Stimulated activated CD8-positive, alpha-beta memory T cell treated with anti-CD3 and anti-CD28 coated beads, Interleukin-4, amount 100 ng/mL, for 4 hours (primary cell): ENCODE measurements at places on chromosomes 6 and 20.

GRCh38 chr6:15512126-15512525 lies 150.7 kb downstream of the DTNBP1 start:
- DNase-seq, result no peak

DNA sequence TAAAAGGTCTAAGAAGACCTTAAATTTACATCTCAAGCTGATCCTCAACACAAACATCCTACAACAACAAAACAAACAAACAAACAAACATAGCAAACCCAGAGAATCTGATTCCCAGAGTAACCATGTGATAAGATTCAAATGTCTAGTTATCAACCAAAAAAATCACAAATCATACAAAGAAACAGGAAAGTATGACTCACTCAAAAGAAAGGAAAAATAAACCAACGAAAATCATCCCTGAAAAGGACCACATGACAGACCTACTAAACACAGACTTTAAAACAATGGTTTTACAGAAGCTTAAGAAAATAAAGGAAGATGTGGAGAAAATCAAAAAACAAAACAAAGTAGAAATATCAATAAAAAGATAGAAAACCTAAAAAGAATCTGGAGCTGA lies 18.1 kb downstream of the VNN1 start:
- no peak for DNase-seq

DNA sequence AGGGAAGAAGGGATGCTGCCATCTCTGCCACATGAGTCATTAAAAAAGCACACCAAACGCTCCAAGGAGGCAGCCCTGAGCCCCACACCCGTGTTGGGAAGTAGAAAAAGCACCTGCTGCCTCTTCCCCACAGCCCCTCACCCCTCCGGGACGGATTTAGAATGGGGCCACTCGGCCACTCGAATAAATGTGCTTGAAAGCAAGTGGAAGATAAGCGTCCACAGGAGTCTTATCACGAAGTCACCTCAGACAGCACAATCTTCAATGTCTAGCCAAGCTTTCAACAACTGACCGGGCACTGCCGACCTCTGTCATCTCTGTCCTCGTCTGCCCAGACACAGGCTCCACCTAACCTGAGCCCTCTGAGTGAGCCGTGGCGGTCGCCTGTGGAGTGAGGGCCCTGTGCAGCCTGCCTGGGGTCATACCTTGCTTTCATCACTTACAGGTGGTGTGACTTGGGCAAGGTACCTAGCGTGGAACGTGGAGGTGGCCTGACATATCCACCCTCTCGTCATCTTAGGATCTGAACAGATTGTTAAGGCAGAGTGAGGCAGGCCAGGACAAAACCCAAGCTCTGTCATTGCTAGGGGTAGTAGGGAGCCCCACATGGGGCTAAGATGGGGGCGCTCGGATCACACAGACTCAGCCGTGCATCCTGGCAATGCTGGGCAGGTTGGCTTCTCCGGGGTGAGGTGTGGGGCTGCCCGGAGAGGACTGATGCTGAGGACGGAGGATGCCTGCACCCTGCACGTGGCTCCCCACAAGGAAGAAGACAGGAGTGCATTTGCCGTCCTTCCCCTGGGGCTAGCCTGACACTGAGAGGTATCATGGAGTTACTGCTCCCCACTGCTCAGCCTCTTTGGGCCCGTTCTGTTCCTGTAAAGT lies 34.8 kb downstream of the PSMG4 start:
- DNase-seq, result no peak

DNA sequence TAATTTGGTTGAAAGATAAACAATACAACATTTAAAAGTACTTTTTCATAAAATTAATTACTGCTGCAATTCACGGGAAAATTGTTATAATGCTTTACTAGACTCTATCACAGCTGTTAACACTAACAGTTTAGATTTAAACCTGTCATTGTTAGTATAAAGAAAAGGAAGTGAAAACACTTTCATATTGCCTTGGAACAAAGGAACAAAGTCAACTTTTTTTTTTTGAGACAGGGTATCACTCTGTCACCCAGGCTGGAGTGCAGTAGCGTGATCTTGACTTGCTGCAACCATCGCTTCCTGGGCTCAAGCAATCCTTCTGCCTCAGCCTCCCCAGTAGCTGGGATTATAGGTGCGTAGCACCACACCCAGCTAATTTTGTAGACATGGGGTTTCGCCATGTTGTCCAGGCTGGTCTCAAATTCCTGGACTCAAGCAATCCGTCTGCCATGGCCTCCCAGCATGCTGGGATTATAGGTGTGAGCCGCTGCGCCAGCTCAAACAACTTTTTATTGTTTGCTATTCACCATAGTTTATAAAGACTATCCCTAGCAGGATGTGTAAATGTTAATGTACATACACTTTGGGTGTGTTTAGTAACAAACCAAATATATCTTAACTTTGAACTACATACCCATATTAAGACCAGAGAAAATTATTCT lies 22.1 kb downstream of the SLC35A1 start:
- DNase-seq, result no peak

GRCh38 chr6:135994857-135995544 lies 143.5 kb downstream of the PDE7B start:
- no peak for DNase-seq

- DNase-seq, result no peak
These were observed 608 bp upstream of the EIF2S2 start for GRCh38 chr20:34112600-34113101.

DNA sequence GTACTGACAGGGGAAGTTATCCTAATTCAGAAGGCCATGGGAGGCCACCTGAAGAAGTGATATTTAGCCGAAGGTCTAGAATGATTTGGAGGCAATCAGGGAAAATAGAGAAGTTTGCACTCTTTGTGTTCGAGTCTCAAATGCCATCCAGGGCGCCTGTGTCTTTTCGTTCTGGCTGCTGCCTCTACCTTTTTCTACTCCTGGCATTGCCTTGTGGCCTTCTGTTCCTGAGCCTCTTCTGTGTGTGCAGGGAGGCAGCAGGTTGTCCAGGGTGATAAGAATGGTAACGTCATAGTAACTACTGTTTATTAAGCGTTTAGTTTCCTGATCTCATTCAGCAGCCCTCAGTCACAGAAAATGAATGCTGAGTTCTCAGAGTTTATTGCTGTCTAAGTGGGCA lies 252.1 kb downstream of the FARS2 start:
- DNase-seq, result no peak

DNA sequence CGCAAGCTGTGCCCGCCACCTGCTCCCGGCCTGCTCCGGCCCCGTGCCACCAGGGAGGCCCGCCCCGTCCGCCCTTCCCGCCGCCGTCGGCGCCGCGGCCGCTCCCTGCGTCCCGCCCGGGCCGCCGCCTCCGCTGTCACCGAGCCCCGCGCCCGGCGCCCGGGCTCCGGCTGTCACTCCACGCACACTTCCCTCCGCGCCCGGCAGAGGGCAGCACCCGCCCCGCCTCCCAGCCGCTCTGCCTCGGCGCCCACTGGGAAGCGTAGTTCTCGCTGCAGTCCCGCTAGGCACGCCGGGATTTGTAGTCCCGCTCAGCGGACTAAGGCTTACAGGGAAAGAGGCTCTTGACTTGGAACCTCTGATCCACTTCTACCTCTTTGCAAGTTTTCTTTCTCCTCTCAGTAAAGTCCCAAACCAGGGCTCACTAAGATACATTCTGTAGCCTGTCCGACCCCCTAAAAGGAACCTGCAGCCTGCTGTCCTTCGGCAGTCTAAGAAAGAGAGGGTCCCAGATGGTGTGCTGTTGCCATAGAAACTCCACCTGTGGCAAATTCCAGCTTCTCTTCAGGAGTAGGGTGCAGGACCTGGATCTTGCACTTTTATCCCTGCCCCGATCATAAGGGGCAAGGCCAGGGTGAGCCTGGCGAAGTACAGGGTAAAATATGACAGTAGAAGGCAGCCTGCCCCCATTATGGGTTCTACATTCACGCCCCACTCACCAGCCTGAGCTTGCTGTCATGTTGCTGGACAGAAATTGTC lies at the start of gene TFEB:
TSS of gene TFEB (minus strand) at position 182 of the 759 bp plus-strand sequence. CDS start 44,395 bp downstream, outside the sequence.
- peak; percentile 82 for DNase-seq

GRCh38 chr6:148674306-148674705 lies 72.5 kb upstream of the UST start:
- no peak for DNase-seq

DNA sequence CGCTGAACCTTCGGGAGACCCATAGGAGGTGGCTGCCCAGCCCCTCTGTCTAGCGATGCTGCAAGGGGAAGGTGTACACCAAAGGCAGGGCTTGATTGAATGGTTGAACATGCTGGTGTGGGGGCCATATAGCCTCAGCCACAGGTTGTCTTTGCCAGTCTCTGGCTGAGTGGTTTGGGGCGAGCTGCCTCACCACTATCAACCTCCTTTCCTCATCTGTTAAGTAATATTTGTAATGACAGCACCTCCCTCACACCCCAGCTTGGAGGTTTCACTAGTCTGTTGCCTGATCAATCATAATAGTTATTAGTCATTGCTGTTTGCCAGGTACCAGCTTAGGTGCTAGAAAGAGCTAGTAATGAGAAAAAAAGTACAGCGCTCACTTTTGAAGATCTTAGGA lies 11.8 kb upstream of the ZNF831 start:
- no peak for DNase-seq

DNA sequence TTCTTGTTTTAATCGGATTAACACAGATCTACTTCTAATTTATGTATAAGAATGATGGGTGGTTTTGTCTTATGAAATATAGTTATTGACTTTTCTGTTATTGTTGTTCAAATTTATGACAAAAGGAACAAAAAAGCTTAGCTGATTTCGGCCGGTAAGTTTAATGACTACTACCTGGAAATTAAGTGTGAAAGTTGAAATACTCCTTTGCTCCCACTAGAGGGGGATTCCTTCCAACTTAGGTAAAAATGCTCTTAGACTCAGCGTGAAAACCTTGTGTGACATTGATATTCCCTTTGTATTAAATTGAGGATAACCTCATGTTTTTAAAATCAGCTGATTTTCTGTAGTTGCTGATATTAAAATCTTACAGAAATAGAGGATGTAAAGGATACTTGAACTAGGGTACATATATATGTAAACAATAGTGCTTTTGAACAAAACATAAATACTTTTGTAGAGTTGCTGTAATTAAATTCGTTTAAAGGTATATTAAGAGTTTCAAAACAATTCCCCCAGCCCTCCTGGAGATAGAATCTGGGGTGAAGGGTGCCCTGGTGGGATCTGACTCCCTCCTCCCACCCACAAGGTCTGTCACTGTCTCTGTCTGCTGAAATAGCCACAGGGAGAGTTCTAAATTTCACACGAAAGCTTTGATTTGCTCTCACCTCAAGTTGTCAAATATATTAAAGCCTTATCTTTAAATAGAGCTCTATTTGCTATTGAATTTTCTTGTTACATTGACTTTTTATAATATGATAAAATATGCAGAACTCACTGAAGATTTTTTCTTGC lies 257.5 kb downstream of the ARID1B start:
- DNase-seq, result no peak

- no peak for DNase-seq
These were observed 36.7 kb upstream of the PCSK2 start for GRCh38 chr20:17189976-17190695.
